Stimulated activated CD8-positive, alpha-beta memory T cell treated with anti-CD3 and anti-CD28 coated beads, Interleukin-2, amount 100 ng/mL, for 48 hours (primary cell): ENCODE measurements at places on chromosomes 5 and 9.

GRCh38 chr5:115602591-115603125, 379 bp upstream of the TICAM2 start:
- DNase-seq: no peak

- no peak for DNase-seq
These were observed 2.4 kb upstream of the PDLIM7 start for GRCh38 chr5:177499842-177500241.

DNA sequence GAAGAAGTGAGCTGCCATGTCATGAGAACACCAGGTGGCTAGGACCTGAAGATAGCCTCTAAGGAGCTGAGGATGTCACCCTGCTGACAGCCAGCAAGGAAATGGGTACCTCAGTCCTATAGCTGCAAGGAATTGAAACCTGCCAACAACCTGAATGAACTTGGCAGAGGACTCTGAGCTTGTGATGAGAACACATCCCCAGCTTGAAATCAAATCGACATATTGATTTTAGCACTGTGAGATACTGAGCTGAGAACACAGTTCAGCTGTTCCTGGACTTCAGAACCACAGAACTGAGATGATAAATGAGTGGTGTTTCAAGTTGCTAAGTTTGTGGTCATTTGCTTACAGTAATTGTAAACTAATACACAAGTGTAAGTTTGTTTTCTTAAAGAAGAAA, 5.5 kb upstream of the RASEF start:
- no peak for DNase-seq

DNA sequence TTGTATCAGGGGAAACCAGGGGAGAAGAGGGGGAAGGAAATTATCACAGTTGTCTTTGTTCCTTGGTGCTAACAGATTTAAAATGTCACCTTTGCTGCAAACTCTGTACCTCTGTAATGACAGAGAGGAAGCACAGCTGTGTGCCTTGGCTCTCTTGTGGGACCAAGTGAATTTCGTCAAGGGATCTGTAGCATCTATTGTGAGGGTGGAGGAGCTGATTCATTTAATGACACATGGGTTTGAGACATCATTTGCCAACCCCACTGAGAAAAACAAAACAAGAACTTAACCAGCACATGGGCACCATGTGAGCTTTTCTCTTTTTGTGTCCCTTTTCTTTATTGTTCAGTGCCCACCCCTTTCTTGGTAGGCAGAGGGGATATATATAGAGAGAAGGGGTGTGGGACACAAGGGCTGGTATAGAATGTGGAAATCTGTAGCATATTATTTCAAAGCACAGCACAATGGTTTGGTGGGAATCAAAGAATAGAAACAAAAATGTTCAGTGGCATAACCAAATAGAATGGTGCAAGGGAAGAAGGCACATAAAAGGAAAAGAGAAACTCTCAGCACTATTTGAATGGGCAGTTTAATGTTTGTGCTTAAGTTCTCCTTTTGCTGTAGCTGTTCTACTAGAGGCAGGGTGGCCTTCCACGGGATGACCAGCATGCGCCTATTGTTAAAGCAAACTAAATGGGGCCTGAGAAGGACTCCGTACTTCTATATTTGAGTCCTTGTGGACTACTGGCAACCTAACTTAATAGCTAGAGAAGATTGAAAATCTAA, 63.3 kb downstream of the LIX1 start:
- no peak for DNase-seq

DNA sequence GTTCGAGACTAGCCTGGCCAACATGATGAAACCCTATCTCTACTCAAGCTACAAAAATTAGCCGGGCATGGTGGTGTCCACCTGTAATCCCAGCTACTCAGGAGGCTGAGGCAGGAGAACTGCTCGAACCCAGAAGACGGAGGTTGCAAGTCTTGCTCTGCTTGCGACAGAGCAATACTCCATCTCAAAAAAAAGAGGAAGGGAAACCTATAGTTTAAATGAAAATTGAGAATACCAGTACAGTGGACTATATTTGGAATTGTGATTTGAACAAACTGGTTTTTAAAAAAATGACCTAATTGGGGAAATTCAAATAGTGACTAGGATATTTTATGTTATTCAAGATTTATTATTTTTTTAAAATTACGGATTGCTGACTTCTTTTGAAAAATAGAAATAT, 33.2 kb downstream of the DIAPH1 start:
- DNase-seq: no peak

DNA sequence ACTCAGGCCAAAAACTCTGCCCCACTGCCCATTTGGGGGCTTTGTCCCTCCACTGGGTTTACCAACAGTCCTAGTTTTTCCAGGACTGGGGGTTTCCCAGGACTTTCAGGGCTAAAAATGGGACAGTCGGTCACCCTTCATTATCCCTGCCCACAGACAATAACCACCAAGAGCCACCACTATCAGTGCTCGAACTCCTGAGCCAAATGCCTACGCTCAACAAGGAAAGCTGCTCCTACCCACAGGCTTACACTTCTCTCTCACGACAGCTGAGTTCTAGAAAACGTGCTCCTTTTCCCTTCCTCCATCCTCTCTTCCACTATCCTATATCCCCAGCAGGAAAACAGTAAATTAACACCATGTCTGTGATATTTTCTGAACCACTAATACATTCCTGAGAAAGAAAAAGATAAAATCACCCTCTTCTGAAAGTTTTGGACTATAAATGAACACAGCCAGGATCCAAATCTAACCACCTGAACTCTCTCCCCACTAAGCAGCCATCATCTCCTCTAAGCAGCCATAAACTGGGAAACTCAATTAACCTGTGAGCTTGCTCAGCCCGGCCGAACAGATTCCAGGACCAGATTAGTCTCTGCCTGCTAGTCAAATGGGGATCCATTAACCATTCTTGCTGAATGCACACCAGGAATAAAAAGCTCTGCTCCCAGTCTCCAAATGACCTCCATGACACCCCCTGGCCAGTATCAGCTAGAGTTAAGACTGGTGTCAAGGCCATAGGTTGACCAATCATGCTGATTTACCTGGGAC, 41.8 kb downstream of the KLHL3 start:
- no peak for DNase-seq

DNA sequence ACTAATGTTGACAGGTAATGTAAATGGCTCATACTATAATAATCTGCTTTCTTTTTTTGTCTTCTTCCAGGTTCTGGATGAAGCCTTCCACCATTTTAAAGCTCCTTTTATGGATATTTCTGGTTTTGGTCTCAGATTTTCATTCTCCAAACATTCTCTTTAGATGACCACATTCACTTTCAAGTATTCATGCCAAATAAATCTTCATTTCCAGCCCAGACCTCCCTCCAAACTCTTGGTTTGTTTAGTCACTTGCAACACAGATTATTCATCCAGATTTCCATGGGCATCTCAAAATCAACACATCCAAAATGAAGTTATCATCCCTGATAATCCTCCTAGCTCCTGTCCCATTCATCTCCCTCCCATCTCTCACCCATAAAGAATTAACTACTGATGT, 40.3 kb upstream of the SVEP1 start:
- DNase-seq: no peak

DNA sequence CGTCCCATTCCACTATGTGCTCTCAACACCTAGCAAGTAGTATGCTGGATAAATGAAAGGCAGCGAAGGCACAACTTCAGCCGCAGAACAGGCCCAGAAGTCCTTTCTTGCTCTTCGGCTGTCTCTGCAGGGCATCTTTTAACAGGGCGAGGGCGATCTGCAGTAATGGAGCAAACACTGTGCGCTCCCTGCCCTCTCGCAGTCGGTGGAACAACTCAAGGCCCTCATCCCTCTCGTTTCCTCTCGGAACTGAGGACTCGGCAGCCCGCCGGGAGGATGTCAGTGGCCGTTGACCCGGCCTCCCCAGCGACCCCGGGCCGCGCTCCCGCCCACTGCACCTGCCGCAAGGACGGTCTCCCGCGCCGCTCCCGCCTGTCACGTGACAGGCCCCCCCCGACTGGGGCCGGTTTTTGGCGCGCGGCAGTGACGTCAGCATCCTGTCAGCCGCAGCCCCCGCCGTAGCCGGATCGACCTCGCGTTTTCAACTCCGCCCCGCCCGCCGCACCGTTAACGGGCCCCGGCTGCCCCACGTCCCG, 1.1 kb downstream of the ZNF367 start:
- DNase-seq: peak; percentile 88

GRCh38 chr5:51829230-51829629, 446.0 kb downstream of the ISL1 start:
- no peak for DNase-seq

GRCh38 chr9:95131023-95131943, 186.2 kb downstream of the FANCC start:
- DNase-seq: peak; percentile 15

DNA sequence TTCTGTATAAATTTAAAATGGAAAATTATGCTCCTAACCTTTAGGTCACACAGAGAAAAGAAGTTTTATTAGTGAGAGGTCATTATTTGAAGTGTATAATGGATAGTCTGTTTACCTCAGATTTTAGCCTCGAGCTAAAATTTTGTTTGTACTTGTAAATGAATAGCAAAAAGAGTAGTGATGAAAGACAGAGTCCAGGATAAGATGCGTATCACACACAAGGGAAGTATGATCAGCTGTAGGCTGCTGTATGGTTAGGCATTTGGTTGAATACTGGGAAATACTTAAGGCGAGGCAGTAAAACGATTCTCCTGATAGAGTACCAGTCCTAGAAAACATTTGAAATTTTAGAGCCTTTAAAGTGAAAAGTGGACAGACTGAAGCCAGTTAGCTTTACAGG, 92.7 kb downstream of the FBXL7 start:
- no peak for DNase-seq

DNA sequence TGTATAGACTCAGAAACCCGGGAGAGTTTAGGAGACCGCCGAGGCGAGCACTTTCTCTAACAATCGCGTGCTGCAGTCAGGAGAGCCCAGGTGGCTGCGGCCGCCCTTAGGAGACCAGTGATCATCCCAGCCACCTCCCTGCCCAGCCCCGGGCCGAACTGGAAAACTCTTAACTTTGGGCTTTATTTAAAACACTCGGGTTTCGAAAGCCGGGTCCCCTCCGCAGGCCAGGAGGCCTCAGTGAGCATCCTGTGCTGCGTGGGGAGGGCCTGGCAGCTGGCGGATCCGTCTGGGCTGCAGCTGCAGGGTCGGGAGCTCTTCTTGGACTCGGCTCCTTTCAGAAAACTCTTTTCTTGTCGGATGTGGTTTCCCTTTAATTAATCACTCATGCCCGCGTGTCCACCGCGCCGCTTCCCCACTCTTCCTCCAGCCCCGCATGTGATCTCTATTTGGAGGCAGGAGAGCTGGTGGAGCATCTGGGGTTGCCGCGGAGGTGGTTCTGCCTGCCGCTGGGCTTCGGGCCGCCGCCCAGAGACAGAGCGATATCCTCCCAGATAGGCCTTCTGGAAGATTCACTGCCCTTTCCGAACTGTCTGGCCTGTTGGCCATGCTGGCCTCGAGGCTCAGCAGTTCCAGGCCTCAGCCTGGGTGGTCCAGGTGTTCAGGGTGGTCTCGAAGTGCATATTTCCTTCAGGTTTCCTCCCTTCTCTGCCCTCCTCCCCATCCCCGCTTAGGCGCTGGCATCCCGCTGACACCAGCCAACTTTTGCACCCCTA, 59.5 kb downstream of the TMEM174 start:
- no peak for DNase-seq

- no peak for DNase-seq
These were observed 586.3 kb downstream of the PTPRD start for GRCh38 chr9:10026443-10026984.

- DNase-seq: no peak
These were observed 23.1 kb downstream of the ANP32B start for GRCh38 chr9:98006127-98006796.

DNA sequence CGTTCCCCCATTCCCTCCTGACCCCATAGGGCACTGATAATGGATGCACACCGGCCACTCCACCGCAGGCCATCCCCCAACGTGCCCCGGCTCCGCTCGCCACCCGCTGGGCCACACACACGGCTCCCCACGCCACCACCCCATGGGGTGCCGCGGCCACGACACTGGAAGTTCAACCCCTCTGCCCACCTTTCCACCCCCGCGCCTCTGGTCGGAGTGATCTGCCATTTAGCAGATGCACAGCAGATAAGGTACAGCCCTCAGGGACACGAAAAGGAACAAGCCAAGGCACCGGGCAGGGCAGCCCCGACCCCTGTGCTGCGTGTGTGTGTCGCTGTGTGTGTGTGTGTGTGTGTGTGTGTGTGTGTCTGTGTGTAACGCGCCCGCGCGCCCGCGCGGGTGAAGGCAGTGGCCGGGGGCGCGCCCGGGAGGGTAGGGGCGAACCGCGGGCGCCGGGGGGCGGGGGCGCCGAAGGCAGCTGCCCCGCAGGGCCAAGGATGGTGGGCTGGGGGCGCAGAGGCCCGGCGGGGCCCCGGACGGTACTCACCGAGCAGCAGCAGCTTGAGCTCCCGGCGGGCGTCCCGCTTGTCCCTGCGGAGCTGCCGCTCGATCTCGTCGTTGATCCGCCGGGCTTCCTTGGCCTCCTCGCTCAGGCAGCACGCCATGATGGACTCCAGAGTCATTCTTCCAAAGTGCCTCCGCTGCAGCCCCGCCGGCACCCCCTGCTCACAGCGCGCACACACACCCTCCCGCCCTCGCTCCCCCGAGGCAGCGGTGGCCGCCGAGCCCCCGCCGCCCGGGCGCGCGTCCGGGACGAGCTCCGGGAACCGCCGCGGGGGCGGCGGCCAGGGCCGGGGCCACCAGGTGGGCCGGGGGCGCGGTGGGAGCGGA, 813 bp downstream of the GNAQ start:
- peak; percentile 36 for DNase-seq

- no peak for DNase-seq
These were observed 410.9 kb upstream of the TRPC7 start for GRCh38 chr5:136776022-136776927.

- no peak for DNase-seq
These were observed 1072.3 kb upstream of the DMAC1 start for GRCh38 chr9:8871796-8872445.

DNA sequence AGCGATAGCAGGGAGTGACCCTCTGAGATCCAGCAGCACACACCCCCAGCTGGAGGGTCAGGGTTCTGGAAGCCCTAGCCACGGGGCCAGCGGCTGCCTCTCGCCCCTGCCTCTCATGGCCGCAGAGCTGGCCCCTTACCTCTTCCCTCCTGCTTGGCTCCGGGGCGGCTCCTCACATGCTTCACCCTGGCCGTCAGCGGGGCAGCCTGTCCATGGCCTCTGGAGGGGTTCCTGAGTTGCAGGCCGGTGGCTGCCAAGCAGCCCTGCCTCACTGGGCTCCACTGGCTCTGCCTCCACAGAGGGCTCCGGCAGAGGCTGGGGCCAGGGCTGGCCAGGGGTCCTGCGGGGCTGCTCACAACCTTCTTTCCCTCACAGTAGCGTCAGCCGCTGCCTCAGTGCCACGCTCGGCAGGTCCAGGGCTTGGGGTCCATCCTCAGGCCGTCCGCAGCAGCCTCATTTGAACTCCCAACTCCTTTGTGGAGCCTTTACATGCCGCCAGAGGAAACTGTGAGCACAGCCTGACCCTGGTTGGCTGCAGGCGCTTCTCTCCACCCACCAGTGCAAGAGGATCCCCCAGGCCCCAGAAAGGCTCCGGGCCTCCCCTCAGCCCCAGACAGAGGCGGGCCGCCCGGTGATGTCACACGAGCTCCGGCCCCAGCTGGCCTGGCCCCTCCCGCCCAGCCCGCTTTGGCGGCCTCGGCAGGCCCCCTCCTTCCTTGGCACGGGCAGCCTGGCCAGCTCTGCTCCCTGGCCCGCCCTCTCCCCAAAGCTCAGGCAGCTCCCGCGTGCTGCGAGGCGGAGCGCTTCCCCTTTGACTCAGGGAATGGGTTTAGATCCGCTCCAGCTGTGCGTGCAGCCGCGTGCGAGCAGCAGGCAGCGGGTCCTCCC, at the start of gene ANGPTL2:
ANGPTL2 (minus strand) TSS at position 460 of the 888 bp plus-strand sequence. CDS start 13,904 bp downstream, outside the sequence.
- DNase-seq: peak; percentile 4
